NCI-H2029 treated with DMSO at 0.1 percent for 48 hours (cell line): ENCODE measurements at places on chromosomes 5 and 9.

- no peak for DNase-seq
Observed at GRCh38 chr5:148205044-148205806, 2.4 kb downstream of the SPINK6 start.

- DNase-seq: no peak
Observed at GRCh38 chr5:159419576-159419975, 89.3 kb upstream of the IL12B start.

GRCh38 chr5:61200582-61201155 is 38.4 kb upstream of the SMIM15 start:
- no peak for DNase-seq

- no peak for DNase-seq
Observed at GRCh38 chr5:111680737-111681413, 76.1 kb downstream of the NREP start.

- DNase-seq: peak; percentile 39
Observed at GRCh38 chr9:36928210-36928609, 105.9 kb downstream of the PAX5 start.

GRCh38 chr9:71157731-71158130 is 36.3 kb upstream of the TRPM3 start:
- no peak for DNase-seq
